SK-MEL-5 (cell line): ENCODE measurements at places on chromosomes 3 and 15. TPM values are rescaled to one million over a fixed set of nuclear protein-coding genes. Genes with fewer than 3 reads are reported as not detected.

Gene UBP1
- total RNA-seq = 29.1 and 33.7 TPM in 2 replicates

Gene BTLA
- total RNA-seq = not detected in 2 replicates

Gene NRG4
- total RNA-seq = 2.8 and 6.3 TPM in 2 replicates

- DNase-seq = peak; percentile 26
These were observed 8.6 kb upstream of the SIAH2 start for GRCh38 chr3:150771600-150771999.

- DNase-seq = no peak
These were observed 32.4 kb downstream of the FAM43A start for GRCh38 chr3:194718079-194718478.

DNA sequence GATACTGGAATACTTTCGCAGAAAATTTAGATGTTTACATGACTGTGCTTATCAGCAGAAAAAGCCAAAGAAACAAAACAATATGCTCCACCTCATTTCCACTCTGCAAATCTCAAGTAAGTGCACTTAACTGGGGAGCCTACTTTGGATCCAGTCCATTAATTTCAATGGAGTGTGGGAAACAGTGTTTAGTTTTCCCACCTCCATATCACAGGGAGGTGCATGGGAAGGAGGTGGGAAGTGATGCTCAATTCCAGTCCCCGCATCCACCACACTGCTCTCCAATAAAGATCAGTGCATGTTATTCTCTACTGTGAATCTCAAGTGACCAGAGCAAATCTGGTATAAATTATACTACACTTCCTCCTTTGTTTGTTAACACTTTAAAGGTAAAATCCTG, 2.9 kb downstream of the NEDD4 start:
- no peak for DNase-seq

GRCh38 chr15:25057574-25057973, 102.8 kb downstream of the SNRPN start:
- DNase-seq = no peak
